ENCODE measurements at places on chromosomes 7 and 10.

DNA sequence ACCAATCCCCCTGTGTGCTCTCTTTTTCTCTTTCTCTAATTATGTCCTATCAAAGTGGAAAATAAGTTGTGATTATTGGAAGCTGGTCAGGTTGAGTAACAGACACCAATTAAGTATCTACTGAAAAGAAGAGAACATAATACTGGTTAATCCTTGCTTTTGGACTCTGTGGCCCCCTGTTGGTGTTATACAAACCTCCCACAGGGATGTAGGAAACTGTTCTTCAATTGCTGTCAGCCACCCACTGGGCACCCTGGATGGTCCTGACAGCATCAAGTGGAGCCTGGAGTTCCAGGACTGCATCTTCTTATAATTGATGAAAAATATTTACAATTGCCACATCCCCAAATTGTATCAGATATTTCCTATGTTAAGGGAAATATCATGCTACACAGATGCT is 939.7 kb downstream of the KCNMA1 start:
- no peak for DNase-seq

GRCh38 chr7:43629857-43630256 is 46.9 kb downstream of the STK17A start:
- DNase-seq: no peak

- peak; percentile 70 for DNase-seq
Observed at GRCh38 chr10:43304687-43305333, 37.9 kb upstream of the RASGEF1A start.

DNA sequence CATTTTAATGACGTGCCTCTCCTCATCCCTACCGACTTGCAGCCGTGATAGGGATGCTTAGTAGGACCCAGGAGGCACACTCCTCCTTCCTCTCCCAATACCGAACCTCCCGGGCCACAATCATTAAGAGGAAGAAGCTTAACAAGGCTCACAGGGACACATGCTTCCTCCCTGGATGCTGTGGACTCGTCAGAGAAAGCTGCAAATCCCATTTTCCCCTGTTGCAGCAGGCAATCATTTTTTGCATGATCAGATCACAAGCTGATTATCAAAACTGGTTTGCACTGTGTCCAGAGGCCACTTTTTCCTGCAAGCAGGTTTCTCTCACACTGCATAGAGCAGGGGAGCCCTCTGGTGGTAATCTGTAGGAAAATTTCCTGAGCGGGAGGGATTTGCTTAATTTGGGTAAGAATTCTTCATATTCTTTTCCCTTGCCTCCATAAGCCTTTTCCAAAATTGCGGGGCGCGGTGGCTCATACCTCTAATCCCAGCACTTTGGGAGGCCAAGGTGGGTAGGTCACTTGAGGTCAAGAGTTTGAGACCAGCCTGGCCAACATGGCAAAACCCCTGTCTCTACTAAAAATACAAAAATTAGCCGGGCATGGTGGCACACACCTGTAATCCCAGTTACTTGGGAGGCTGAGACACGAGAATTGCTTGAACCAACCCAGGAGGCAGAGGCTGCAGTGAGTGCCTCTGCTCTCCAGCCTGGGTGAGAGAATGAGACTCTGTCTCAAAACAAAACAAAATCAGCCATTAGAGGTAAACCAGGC is 16.1 kb upstream of the LAMB4 start:
- peak; percentile 82 for DNase-seq

- DNase-seq: no peak
Observed at GRCh38 chr10:91354166-91355075, 55.7 kb upstream of the HECTD2 start.
